WERI-Rb-1 (cell line): ENCODE measurements at places on chromosomes 2 and 18.
A peak's percentile ranks its signal among the peaks of the same experiment; 100 is the strongest.

GRCh38 chr2:39421354-39421753, 15.7 kb downstream of the MAP4K3 start:
- DNase-seq, result no peak

GRCh38 chr18:66867653-66868052, 263.8 kb upstream of the CDH19 start:
- no peak for DNase-seq

DNA sequence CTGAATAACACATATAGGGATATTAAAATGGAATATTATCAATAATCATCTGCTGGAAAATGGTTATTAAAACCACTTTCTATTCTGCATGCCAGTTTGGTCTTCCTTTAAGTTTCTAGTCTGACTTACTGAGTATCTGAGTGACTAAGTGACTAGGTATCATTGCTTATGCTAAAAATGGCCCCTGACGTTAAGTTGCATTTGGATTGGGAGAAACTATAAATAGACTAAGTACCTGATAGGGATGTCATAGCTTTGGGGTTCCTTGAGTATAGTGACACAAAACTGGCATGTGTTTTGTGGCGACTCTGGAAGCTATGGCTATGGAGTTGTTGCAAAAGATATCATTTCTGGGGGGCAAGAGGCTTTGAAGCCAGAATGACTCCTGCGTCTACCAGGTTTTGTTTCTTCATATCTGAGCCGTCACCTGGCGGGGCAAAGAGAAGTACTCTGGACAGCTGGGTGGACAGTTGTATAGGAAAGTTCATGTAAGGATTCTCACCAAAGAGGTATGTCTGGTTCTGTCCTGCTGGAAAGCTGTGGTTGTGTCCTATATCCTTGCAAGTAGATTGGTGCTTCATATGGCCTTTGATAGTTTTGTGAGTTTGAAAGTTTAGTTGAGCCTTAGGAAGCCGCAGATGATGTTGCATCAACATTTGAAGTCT, 17.9 kb downstream of the ITGAV start:
- DNase-seq, result no peak

GRCh38 chr2:160417745-160418397, 75.7 kb downstream of the RBMS1 start:
- no peak for DNase-seq

DNA sequence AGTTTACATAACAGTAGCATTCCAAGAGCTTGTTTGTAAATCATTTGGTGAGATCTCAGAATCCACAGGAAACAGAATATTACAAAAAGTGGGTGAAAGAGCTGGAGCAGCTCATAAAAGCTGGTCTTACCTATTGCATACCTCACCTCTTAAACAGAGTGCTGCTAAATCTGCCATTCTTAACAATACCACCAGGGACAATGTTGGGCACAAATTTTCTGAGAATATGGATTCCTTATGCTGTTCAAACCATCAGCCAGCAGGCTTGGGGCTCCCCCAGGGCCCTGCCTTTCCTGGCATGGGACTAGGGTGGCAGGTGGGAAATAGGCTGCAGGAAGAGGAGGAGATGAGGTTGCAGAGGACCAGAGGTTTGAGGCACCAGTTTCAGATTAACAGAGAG, 55.6 kb downstream of the TGFA start:
- DNase-seq, result no peak

DNA sequence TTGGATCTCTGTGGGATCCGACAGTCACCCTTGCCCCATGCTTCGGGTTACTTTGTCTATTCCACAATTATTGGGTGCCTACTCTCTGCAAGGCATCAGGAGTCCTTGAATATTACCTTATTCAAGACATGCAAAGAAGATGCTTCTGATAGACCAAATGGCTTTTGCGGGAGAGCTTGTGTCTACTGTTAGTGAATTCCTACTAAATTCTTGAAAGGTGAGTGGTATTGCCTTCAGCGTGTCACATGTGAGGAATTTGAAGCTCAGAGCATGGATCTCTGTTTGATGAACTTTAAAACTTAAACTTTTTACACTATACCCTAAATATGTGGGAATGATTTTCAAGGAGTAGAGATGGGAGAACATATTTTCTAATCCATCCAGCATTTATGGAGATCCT, 184.4 kb downstream of the LTBP1 start:
- no peak for DNase-seq

- DNase-seq, result no peak
These were observed 48.7 kb upstream of the TANK start for GRCh38 chr2:161111531-161111930.

DNA sequence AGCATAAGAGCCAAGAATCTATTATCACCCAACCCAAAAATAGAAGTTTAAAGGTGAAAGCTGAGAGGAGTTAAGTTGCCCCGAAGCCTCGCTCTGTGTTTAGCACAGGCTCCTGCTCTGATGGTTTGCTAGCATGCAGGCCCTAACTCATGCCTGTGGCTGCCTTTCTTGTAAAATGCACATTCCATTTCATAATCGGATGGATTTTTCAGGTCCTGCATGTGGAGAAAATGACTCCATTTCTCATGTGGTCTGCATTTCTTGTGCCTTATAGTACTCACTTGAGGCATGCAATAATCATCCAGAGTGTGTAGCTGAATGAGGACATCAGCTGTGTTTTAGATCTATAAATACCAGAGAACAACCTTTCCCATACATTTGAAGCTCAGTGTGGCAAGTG, 381.8 kb downstream of the CPS1 start:
- no peak for DNase-seq

- no peak for DNase-seq
These were observed 108.7 kb downstream of the EPHA4 start for GRCh38 chr2:221463241-221463896.

- DNase-seq, result no peak
These were observed 326.4 kb upstream of the SPHKAP start for GRCh38 chr2:228507870-228508269.

DNA sequence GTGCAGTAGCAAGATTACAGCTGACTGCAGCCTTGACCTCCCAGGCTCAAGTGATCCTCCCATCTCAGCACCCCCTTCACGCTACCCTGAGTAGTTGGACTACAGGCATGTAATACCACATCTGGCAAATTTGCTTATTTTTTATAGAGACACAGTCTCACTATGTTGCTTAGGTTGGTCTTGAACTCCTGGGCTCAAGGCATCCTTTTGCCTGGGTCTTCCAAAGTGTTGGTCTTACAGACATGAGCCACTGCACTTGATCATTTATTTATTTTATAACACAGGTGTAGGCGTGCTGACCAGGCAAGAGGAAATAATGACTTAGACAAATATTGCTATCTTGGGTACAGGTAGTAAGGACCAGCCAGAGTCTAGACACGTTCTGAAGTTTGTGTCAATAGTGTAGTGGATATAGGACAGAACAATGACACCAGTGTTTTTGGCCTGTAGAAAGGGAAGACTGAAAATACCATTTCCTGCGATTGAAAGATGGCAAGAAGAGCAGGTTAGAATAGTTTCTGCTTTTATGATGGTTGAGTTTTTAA, 71.0 kb upstream of the THUMPD2 start:
- DNase-seq, result no peak

DNA sequence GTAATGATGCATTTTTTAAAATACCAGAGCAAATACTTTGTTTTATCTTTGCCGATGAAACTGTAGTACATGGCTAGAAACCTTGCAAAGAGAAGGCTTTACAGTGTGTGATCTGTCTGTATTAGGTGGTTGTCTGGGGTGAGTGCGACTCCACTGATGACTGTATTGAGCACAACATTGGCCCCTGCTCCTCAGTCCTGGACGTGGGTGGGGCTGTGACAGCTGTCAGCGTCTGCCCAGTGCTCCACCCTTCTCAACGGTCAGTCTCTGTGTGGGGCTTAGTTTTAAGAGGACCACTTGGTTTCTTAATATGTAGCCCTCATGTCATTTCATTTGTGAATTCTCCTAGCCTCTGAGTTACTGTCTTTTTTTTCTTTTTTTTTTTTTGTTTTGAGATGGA, 17.4 kb upstream of the MOCOS start:
- DNase-seq, result no peak

DNA sequence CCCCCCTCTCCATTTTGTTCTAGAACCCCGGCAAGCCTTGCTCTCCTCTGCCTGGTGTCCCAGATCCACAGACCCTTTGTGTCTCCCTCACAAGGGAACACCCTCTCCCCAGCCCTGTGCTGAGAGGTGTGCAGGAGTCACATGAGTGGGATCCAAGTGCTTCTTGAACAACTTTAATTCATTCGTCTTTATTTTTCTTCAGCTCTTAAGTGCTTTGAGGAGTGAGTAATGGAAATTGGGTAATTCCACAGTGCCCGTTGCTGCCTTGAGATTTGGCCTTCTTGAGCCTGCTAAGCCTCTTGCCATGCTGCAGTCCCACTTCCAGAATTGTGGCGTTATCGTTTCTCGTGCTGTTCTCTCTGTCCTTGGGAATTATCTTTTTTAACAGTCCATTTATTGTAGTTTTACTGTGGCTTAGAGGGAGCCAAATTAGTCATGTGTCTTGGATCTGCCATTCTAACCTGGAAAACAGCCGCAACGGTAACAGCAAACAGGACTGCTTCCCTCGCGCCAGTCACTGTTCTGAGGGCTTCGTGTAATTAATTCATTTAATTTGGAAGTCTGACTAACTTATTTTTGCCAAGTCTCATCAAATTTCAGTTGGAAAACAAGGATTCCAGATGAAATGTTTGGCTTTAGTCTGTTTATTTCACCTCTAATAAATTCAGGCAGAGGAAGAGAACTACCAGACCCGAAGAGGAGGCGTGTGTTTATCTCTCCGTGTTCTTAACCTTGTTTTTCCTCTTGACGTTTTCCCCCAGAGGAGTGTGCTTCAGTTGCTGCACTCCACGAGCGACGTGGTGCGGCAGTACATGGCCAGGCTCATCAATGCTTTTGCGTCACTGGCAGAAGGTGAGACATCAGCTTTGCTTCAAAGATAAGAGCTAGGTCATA, 72.0 kb downstream of the ARMC9 start:
- DNase-seq, result no peak

DNA sequence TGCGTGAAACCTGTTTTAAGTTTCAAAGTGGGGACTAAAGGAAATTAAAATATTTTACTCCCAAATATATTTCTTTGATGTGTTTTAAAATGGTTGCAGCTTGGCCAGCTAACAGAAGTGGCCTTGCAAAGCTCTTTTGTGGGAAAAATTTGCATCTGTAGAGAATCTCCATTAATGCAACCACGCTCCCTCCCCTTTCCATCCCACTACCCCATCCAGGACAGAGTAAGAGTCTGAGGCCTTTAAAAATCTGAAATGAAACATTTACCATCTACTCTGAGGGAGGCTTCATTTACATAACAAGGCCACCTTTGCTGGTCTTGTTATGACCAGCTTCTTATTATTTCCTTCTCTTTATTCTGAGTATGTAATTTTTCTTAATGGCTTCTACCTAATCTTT, 63.5 kb downstream of the STAT4 start:
- DNase-seq, result no peak

GRCh38 chr2:16952805-16953204, 287.2 kb upstream of the CYRIA start:
- DNase-seq, result no peak

- no peak for DNase-seq
These were observed 25.4 kb downstream of the CYBRD1 start for GRCh38 chr2:171547720-171548119.

DNA sequence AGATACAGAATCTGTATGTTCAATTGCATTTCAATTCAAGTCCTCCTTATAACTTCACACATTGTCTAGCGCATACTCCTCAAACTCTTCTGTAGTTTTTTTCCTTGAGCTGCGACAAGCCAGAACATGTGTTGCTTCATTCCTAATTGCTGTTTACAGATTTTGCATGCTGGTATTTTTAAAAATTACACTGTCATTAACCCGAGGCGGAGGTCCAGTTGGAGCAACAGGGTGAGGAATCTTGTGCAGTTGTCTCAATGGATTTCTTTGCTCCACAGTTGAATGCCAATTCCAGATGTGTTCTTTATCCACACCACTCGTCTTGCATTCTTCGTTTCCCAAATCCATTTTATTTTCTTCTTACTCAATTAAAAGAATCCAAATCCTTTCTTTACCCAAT, 16.4 kb upstream of the SERPINB13 start:
- DNase-seq, result no peak

- peak; percentile 85 for DNase-seq
These were observed 779 bp upstream of the LYPD6 start for GRCh38 chr2:149329489-149330126.

DNA sequence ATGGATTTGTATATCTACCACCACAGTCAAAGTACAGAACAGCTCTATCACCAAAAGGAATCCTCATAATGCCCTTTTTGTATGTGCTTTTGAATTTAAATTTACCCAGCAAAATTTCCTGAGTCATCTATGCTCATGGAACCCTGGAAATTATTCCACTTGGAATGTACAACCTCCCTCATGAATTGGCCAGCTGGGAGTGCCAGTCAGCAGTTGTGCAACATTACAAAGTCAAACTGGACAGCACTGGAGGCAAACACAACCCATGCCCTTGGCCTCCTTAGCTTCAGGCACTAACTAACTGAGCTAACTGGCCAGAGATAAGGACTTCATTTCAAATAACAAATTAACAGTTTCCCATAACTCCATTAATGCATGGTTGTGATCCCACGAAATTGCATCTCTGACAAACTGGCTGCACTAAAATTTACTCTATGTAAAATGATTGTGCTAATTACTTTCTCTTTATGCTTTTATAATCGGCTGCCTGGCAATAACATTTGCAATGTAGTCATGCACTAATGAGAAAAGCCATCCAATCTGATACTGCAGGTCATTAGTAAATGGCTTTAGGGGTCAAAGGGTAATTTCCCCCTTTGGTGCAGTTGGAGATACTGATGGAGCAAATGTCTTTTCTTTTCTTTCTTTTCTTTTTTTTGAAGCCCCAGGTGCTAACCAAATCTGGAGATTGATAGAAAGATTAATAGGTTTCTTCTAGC, 270.5 kb downstream of the ACTR3 start:
- no peak for DNase-seq

GRCh38 chr18:60891936-60892335, 441.3 kb upstream of the CDH20 start:
- DNase-seq, result no peak

GRCh38 chr18:61322265-61322873, 10.9 kb upstream of the CDH20 start:
- peak; percentile 93 for DNase-seq

DNA sequence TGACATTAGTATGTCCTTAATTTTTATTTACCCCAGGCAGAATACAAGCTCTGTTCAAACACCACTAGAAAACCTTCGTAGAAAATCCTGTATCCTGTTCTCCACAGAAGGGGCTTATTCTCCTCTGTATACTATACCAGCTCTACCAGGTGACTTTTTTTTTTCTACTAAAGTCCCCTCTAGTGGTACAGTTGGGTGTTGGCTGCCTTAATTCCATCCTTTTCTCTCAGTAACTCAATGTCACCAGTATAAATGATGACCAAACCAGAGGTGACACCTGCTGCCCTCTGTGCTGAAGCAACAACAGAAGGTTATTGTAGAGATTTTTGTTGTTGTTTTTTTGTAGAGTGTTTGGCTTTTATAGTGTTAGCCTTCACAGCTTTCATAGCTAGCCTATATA, 1322.0 kb downstream of the LRP1B start:
- peak; percentile 13 for DNase-seq

DNA sequence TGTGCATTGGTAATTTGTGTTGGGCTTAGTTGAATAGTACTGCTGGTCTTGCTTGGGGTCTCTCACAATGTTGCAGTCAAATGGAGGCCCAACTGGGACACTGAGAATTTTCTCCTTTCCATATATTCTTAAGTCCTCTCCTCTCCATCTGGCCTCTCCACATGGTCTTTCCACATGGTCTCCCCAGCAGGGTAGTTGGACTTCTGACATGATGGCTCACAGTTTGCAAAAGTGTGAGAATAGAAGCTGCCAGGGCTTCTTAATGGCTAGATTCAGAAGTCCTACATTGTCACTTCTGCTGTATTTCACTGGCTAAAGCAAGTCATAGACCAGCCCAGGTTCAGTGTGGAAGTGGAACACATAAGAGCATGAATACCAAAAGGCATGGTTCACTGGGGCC, 318.5 kb upstream of the TNP1 start:
- no peak for DNase-seq
